Tibial nerve (tissue), 4 donors: ENCODE measurements at places on chromosomes 2 and 18. TPM values are rescaled to one million over a fixed set of nuclear protein-coding genes. Genes with fewer than 3 reads are reported as not detected.

Gene LMAN1
- total RNA-seq: 83.7 TPM

Gene PLCD4
- total RNA-seq: 9.2 TPM

Gene AQP12B
- not detected for total RNA-seq

Gene TNFRSF11A
- 6.7 TPM for total RNA-seq

Gene COL3A1
- 205 TPM for total RNA-seq

Gene PLGLB1
- total RNA-seq: 3.6 TPM

Gene KIDINS220
- total RNA-seq: 80.1 TPM

Gene TSPYL6
- total RNA-seq: 1.7 TPM

Gene TEX261
- 36.1 TPM for total RNA-seq

Gene FRZB
- 11.8 TPM for total RNA-seq

Gene HEATR5B
- 31.2 TPM for total RNA-seq

Gene METTL5
- total RNA-seq: 43.7 TPM

Gene SOCS6
- 19.9 TPM for total RNA-seq

Gene RAMP1
- total RNA-seq: 83.0 TPM

Gene HOXD12
- total RNA-seq: not detected

Gene LHCGR
- total RNA-seq: 10.5 TPM

Gene VIT
- 55.2 TPM for total RNA-seq

Gene TEX44
- not detected for total RNA-seq

Gene PKDCC
- 202 TPM for total RNA-seq

Gene MC2R
- not detected for total RNA-seq

Gene MDH1B
- total RNA-seq: 0.63 TPM

Gene OSGEPL1
- total RNA-seq: 12.9 TPM

Gene CNTNAP5
- total RNA-seq: 0.22 TPM

Gene ADRA2B
- 4.9 TPM for total RNA-seq

Gene SOWAHC
- 24.5 TPM for total RNA-seq

Gene LIMS3
- 8.4 TPM for total RNA-seq

Gene SOX11
- total RNA-seq: not detected

Gene USP14
- total RNA-seq: 34.5 TPM
